ENCODE measurements at places on chromosomes 1 and 21.
A peak's percentile ranks its signal among the peaks of the same experiment; 100 is the strongest.

DNA sequence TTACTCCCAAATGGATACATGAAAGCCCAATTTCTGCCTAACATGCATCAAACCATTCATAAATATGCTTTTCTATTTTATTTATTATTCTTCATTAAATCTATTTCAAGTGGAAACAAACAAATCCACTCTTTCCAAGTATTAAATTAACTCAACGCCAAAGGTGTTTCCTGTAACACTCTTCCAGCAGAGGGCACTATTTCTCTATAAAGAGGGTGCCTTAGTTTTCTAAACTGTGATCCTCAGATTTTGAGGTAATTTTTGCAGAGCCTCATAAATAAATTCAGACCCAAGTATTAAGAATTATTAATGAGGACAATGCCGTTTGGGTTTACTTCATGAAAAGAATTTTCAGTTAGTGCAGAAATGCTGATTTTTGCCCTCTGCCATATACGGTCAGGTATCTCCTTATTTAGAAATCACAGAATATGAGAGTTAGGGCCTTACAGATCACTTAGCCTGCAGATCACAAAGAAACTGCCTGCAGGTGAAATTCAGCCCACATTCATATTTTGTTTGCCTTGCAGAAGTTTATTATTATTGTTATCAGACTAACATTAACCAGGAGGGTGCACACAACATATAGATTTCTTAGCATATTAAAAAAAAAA is 40.1 kb upstream of the MYSM1 start:
- DNase-seq, result peak; percentile 84

- DNase-seq, result no peak
Observed at GRCh38 chr21:44909719-44910118, 11.0 kb downstream of the ITGB2 start.

- no peak for DNase-seq
Observed at GRCh38 chr1:231108516-231109302, 53.1 kb upstream of the TRIM67 start.

GRCh38 chr1:221440658-221441057 is 301.2 kb downstream of the DUSP10 start:
- DNase-seq, result no peak

DNA sequence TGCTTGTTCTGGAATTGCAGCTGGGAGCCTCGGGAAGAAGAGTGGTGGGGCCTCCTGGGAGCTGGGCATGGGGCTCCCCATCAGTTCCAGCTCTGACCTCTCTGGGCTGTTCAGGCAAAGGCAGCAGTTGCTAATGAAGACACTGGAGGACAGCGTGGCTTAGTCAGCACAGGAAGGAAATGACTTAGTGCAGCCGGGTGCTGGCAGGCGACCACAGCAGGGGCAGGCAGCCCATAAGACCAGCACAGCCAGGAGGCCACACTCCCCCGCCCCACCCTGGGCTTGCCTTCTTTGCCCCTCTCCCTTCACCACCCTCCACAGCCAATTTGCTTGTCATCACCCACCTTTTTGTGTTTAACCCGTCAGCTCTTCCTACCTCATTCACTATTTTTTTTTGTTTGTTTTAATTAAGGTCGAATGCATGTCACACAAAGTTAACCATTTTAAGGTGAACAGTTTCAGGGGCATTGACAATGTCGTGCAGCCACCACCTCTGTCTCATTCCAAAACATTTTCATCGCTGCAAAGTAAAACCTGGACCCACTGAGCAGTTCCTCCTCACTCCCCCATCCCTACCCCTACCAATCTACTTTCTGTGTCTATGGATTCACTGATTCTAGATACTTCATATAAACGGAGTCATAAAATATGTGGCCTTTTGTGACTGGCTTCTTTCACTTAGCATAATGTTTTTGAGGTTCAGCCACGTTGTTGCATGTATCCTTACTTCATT is 10.9 kb downstream of the OLIG2 start:
- DNase-seq, result peak; percentile 82

GRCh38 chr1:1182491-1183220 is 9.0 kb downstream of the TTLL10 start:
- no peak for DNase-seq

GRCh38 chr1:90198616-90199332 is 203.9 kb downstream of the ZNF326 start:
- DNase-seq, result no peak

DNA sequence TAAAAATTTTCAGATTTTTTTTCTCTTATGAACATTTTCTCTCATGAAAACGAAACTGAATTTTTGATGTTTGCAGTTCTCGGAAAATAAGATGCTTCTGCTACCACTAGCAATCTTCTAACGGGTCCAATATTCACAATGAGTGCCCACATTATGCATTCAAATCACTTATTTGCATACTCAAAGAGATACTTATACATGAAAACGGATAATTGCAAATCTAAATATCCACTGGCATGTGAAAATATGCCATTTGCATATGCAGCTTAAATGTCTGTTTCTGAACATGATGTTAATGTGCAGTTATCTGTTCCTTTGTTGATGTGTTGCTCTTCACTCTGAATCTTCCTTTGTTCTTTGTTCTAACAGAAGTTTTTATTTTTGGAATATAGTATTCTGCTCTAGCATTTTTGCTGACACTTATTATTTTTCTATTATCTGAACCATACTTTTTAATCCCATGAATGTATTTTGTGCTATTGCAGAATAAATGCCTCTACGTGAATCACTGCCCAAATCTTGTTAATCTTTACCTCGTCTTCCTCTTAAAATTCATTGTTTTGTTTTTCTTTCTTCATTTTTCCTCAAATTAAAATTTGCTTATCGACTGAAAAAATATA is 259.4 kb upstream of the BRINP3 start:
- DNase-seq, result no peak

- DNase-seq, result no peak
Observed at GRCh38 chr1:38758820-38759219, 100.8 kb downstream of the RRAGC start.

GRCh38 chr1:65176591-65176990 is 28.6 kb downstream of the AK4 start:
- DNase-seq, result no peak

- no peak for DNase-seq
Observed at GRCh38 chr21:41318218-41318617, 1.6 kb downstream of the FAM3B start.

DNA sequence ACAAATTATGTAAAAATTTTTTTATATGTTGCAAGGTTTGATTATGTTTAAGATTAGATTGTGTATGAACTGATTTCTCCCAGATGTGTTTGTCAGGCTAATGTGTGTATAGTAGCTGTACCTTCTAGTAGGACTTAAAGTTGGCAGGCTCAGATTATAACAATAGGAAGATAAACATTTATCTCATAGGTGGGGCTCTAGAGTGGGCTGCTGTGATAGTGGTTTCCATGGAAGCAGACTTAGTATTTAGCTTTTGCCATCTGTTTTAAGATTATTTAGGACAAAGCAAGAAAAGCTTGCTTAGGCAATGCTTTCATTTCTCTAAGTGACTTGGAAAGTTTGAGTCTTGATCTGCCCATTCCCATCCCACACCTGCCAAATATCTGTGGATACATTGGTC is 187.7 kb upstream of the CACYBP start:
- no peak for DNase-seq

GRCh38 chr1:37437087-37437486 is 37.3 kb upstream of the ZC3H12A start:
- no peak for DNase-seq

DNA sequence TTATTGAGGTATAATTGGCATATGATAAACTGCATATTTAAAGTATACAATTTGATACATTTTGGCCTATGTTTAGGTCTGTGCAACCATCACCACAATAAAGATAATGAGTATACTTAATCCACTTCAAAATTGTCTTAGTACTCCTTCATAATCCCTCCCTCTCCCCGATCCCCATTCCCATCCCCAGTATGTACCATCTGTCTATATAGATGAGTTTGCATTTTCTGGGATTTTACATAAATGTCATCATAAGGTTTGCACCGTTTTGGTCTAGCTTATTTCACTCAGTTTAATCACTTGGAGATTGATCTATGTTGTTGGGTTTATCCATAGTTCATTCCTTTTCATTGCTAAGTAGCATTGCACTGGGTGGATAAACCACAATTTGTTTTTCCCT is 74.3 kb downstream of the POFUT2 start:
- DNase-seq, result no peak

GRCh38 chr21:33578214-33578613 is 10.3 kb downstream of the DONSON start:
- no peak for DNase-seq

DNA sequence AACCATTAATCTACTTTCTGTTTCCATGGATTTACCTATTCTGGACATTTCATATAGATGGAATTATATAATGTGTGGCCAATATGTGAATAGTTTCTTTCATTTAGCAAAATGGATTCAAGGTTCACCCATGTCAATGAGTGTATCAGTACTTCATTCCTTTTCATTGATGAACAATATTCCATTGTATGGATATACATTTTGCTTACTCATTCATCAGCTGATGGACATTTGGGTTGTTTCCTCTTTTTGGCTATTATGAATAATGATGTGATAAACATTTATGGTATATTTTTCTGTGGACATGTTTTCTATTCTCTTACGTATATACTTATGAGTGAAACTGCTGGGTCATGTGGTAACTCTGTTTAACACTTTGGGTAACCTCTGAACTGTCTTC is 97.8 kb downstream of the SCMH1 start:
- no peak for DNase-seq

DNA sequence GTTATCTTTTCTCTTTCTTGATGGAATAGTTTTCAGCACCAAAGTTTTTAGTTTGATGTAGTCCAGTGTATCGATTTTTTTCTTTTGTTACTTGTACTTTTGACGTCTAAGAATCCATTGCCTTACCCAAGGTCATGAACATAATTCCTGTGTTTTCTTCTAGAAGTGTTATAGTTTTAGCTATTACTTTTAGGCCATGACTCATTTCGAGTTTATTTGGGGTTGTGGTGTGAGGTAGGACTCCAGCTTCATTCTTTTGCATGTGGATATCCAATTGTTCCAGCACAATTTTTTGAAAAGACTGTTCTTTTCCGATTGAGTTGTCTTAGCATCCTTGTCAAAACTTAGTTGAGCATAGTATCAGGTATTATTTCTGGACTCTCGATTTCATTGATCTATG is 79.4 kb upstream of the SELENON start:
- DNase-seq, result no peak

DNA sequence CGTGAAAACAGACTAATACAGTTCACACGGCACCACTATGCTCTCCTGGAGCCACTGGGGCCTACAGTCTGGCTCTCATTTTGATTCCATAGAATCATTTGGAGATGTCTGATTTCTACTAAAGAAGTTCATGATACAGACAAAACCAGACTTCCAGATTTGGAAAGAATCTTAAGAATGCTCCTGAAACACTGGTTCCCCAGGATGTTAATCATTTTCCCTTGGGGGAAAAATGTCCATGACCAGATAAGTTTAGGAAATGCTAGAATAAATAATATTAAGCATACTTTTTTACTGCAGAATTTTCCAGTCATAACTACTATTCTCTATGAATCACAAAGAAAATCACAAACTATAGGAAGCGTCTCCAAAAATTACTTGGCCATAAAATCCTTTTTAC is 63.0 kb upstream of the RGS7 start:
- DNase-seq, result no peak

- no peak for DNase-seq
Observed at GRCh38 chr21:45615145-45615711, 28.3 kb upstream of the PCBP3 start.

DNA sequence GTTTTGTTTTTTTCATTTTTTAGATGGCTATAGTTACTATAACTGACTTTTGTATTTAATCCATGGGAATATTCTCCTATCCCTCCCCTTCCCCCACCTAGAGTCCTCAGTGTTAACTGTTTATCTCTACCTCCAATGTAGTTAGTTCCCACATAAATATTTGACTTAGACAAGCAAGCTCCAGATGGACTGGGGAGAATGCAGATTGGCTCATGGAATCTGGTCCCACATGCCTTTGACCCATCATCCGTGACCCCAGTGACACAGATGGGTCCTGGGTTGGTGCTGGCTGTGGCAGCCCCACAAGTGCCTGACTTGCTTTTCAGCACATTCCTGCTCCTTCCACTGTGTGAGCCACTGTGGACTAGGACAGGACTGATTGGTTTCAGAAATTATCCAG is 41.8 kb downstream of the ATP2B4 start:
- no peak for DNase-seq

GRCh38 chr1:156767879-156768604 is 707 bp downstream of the PRCC start:
- DNase-seq, result no peak

- DNase-seq, result no peak
Observed at GRCh38 chr1:91552596-91552995, 51.9 kb downstream of the CDC7 start.

DNA sequence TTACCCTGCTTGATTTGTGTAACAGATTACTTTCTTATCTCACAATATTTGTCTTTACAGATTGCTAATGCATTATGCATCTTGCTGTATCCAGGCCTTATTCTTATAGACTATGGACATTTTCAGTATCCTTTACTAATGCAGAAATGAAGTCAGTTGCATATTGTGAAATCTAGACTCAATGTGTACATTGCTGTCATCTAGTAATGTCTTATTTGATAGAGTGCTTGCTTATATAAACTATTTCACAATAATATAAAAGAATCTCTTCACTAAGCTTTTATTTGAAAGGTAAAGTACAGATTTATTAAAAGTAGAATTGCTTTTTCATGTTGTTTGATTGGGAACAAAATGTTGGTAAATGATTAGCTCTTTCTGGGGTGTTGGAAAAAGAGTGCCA is 39.6 kb downstream of the ALG6 start:
- no peak for DNase-seq

DNA sequence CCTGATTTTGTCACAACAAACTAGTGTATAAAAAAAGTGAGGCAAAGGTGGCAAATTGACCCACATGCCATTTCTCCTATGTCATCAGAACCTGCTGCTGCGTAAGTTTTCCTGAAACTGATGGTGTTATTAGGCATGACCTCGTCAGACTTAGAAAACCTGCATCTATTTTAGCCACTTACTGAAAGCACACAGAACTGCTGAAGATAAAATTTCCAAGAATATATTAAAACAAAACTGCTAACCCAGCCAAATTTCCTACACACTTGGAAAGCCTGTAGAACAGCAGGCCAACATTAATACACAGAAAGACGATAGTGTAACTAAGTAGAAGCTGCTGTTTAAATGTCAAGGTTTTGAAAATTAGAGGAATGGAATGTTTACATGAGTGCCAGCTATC is 674.5 kb upstream of the CXADR start:
- DNase-seq, result no peak

- DNase-seq, result no peak
Observed at GRCh38 chr1:43499898-43500297, 30.8 kb upstream of the PTPRF start.

DNA sequence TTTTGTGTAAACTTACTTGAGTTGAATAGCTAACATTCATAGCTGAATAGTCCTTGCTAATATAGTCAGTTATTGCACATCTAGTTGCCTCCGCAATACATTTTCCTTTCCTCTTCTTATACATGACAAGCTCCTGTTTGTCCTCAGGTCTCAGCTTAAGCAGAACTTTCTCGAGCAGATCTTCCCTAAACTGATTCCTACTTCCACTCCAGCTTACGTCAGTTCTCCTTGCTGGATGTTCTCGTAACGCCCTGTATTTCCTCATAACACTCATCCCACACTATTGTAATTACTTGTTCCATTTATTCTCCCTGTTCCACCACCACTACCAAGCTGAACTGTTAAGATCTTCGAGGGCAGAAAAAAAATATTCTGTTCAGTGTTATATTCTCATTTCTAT is 15.1 kb upstream of the OMA1 start:
- no peak for DNase-seq

GRCh38 chr1:231541842-231542241 is 13.4 kb downstream of the TSNAX start:
- peak; percentile 26 for DNase-seq
